Hematopoietic multipotent progenitor cell treated with erythropoietin and hydrocortisone succinate and interleukin-3 and kit ligand, for 17 days (in vitro differentiated cells): ENCODE measurements at places on chromosomes 2 and 18.

DNA sequence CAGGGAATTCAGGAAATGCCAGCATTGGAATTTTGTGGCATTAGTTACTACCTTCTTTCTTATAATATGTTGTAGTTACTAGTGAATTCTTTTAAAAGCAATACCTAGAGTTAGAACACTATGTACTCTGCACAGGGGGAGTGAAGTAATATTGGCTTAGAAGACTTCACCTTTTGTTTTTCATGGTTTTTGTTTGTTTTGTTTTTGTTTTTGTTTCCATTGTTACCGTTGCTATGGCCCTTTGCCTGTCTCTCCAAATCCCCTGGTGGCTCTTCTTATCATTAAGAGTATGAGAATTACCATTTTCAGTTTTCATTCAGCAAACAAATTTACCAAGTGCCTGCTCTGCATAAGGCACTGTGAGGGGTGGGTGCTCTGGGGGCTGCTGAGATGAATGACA, 160.1 kb downstream of the HAUS1 start:
- DNase-seq = no peak

GRCh38 chr2:95270541-95271081, 3.6 kb upstream of the PROM2 start:
- no peak for DNase-seq

- DNase-seq = no peak
Measured at GRCh38 chr18:63477968-63478367, 1.2 kb downstream of the SERPINB5 start.

DNA sequence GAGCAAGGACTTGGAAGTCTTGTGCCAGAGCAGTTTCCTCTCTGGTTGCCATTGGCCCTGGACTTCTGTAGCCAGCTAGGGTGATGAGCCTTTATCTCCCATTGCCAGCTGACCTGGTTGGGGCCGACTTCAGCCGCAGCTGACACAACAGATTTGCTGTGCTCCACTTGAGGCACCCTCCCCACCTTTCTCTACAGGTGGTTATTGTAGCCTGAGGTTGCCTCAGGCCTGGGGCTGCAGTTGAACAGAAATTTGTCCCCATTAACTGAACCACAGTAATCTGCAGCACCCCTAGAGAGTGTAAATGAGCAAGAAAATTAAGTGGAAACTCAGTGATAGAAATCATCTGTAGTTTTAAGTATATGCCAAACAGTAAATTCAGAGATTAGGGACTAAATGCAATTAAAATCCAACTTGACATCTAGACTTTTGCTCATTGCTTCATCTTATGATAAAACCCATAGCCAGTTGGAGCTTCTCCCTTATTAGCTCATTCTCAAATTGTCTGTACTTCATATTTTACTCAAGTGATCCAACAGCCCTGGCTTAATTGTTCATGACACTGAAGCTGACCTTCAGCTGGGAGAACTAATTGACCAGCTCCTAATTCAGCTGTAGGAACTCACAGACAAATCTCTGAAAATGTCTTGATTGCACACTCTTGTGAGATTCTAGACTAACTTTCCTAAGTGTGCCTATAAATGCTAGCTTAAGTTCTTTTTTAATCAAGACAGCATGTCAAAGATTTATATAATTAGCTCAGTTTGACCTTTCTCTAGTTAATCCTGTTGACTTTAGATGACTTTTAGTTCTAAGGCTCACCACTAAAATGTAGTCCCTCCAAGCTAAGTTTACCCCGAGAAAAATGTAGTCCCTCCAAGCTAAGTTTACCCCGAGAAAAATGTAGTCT, 48.9 kb downstream of the COPS8 start:
- DNase-seq = no peak

- no peak for DNase-seq
Measured at GRCh38 chr18:61900504-61901281, 7.9 kb upstream of the RNF152 start.

DNA sequence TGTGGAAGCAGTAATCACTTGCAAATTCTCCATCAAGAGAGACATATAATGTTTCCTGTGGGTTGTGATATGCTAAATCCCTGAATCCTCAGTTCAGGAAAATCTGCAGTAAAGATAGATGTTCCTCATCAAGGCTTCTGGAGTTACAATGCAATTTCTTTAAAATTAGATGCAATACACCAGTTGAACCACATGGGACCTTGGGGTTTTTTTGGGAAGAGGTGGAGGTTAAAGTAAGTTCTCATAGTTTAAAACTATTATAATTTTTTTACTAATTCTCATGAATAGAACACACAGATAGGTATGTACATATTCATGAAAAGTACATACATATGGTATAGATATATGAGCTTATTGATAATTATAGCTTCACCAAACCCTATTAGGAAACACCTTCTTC, 496.2 kb downstream of the SATB2 start:
- no peak for DNase-seq

GRCh38 chr18:13032173-13032572, 41.0 kb downstream of the CEP192 start:
- no peak for DNase-seq

DNA sequence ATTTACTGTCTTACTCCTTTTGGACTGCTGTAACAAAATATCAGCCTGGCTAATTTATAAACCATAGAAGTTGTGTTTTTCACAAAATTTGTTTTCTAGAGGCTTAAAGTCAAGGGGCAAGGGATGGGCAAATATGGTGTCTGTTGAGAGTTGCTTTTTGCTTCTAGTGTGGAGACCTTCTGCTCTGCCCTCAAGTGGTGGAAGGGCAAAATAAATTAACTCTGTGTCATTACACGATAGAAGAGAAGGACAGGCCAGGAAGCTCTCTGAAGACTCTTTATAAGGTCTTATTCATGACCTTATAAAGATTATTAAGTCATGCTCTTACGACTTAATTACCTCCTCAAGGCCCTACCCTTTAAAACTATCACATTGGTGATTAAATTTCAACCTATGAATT, 181.2 kb upstream of the LRATD1 start:
- DNase-seq = no peak

DNA sequence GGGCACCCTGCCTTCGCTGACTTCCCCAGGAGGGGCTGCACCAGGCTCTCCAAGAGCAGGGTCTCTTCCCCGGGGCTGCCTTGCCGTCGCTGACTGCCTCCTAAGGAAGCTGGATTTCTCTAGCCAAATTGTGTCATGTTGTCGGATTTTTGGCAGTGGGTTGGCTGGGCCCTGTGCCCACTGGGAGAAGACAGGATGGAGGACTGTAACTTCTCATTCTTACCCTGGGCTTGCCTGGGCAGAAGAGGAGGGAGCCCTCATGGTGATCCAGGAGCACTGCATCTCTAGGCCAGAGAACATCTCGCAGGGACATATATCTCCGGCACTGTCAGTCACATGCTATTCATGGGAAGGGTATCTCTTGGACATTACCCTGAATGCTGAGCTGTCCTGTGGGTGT, 6.3 kb downstream of the MYO7B start:
- DNase-seq = no peak

GRCh38 chr2:124542932-124543640, 518.0 kb downstream of the CNTNAP5 start:
- DNase-seq = no peak

DNA sequence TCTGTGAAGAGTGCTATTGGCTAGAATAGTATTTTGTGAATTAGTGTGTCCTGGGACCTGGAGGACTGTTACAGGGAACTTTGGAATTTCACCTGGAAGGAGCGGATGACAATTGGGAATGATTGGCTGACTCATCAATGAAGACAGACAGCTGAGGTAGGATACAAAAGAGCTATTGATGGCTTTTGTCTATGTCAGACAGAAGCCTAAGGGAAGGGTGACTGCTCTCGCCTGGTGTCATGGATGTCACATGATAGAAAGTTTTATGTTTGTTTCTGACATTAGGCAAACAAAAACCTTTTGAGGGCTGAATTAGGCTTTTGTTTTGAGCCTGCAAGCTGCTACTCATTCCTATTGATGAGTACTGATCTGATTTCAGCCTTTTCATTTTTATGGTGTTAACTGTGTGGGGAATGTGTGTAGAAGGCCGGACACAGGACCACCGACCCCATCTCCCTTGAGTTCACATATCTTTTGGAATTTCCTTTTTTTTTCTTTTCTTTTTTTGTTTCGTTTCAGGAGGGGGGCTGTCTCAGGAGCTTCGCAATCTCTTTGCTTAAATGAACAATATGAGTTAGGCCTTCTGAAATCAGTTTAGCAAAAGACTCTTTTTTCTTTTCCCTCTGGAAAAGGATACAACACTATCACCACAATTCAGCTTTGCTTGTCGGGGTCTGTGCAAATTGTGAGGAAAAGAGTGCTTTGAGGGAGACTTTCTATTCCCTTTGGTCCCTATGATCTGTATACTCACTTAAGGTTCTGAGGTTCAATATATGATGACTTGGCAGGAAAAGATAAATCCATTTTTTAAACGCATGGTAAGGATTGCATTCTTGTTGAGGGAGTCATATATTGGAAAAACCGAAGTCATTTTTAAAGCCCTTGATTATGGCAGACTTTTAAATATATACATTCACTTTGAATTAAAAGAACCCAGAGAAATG, 207.9 kb upstream of the FIGN start:
- DNase-seq = no peak

- DNase-seq = no peak
Measured at GRCh38 chr2:37091873-37092272, 7.6 kb downstream of the GPATCH11 start.

GRCh38 chr2:130949954-130950353, 113.2 kb downstream of the ARHGEF4 start:
- no peak for DNase-seq

GRCh38 chr2:20184067-20184938, 40.6 kb downstream of the SDC1 start:
- DNase-seq = no peak

DNA sequence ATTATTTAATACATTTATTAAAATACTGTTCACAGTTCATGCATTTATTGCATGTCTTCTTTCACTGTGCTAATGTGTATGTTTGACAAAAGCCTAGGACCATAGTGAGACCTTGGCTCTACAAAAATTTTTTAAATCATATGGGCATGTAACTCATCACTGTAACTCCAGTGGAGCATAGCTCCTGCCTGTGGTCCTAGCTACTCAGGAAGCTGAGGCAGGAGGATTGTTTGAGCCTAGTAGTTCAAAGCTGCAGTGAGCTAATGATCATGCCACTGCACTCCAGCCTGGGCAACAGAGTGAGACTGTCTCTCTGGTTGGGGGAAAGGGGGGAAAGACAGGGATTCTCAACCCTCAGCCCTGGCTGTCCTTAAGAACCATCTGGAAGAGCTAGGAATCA, 137.8 kb downstream of the PRKCE start:
- no peak for DNase-seq

DNA sequence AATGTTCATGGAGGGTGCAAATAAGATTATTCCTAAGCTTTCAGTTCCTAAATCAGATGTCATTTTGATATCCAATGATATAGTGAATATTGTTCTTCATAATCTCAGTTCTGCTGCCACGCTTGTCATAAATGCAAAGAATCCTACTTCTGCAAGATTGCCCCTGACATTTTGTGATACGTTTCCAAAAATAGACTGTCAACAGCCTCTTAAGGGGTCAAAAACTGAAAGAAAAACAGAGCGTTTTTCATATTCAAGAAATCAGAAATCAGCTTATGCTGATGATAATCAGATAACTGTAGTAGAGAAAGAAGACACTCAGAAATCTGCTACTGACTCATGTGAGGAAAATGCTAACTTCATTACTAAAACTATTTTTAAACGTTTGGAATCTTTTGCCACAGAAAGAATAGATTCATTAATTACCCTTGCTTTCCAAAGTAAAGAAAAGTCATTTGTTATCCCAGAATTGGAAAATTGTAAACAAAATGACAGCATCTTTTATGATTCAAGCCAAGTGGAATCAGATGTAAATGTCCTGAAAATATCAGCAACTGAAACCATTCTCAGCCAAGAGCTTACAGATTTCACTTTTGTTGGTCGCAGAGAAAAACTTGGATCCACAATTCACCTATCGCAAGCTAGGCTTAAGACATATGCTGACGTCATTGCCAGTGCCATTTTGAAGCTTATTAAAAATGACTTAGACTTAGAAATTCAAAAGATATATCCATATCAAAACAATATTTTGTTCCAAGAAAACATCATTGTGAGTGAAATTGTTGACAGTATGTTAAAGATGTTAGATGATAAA, 55.1 kb downstream of the FSIP2 start:
- no peak for DNase-seq

- DNase-seq = no peak
Measured at GRCh38 chr18:63284827-63285733, 34.5 kb downstream of the BCL2 start.

GRCh38 chr18:7666195-7666776, 99.2 kb downstream of the PTPRM start:
- no peak for DNase-seq

DNA sequence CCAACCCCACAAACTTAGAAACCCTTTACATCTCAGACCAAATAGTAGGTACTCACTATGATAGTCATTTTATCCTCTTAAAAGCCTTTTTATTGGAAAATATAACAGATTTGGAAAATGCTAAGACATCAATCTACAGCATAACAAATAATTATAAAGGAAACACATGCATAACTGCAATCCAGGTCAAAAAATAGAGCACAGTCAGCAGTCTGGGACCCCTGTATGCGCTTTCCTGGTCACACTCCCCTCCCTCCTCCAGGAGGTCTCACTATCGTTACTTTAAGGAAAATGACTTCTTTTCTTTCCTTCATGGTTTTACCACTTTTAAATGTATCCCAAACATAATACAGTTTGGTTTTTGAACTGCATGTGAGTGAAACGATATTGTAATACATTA, 90.5 kb upstream of the CCDC150 start:
- no peak for DNase-seq

- DNase-seq = no peak
Measured at GRCh38 chr18:12371590-12371989, 5.4 kb downstream of the AFG3L2 start.
